Stimulated activated CD4-positive, alpha-beta T cell treated with anti-CD3 and anti-CD28 coated beads, Interleukin-15, amount 100 ng/mL, for 24 hours (primary cell): ENCODE measurements at places on chromosomes 4 and X.

DNA sequence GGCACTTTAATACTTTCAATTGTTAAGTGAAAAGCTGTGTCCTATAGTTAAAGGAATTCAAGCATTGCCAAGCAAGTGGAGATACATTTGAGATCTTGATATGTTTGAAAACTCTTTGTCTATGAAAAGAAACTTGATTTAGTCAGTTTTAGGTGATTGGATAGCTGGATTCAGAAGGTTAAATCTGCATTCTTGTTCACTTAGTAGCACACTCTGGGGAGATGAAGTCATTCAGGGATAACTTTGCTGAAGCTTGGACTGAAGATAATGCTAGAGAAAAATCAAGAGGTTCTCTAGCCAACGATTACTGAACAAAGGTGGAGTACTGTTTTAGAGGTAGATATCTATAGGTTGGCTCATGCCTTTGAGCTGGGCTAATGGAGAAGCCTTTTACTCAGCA is 90.6 kb downstream of the DCAF8L2 start:
- DNase-seq: no peak

DNA sequence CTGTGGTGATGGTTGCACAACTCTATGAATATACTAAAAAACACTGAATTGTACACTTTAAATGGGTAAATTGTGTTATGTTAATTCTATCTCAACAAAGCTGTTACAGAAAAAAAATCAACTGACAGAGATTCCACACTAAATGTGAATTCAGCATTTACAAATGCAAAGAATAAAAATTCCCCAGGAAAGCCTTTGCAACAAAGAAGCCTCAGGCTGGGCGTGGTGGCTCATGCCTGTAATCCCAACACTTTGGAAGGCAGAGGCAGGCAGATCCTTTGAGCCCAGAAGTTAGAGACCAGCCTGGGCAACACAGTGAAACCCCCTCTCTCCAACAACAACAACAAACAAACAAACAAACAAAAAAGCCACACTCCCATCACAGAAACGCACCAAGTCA is 8.9 kb downstream of the BCLAF3 start:
- no peak for DNase-seq

- no peak for DNase-seq
Measured at GRCh38 chrX:67613366-67613765, 69.5 kb downstream of the AR start.

DNA sequence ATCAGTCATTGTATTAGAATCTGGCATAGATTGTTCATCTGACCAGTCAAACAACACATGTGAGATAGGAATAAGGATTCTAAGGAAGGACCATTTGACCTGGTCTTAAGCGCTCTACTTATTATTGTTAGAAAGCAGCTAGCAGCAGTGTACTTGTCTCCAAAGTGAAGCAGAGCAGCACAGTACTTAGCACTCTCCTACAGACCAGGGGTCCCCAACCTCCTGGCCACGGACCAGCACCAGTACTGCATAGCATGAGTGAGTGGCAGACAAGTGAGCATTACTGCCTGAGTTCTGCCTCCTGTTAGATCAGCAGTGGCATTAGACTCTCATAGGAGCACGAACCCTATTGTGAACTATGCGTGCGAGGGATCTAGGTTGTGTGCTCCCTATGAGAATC is 135.9 kb upstream of the SPRY1 start:
- DNase-seq: no peak

GRCh38 chr4:110042545-110043517 is 130.1 kb downstream of the EGF start:
- no peak for DNase-seq

- no peak for DNase-seq
Measured at GRCh38 chr4:140363051-140363450, 10.4 kb upstream of the SCOC start.

- no peak for DNase-seq
Measured at GRCh38 chr4:146176891-146177290, 1.4 kb downstream of the LSM6 start.

- no peak for DNase-seq
Measured at GRCh38 chr4:112633477-112634235, 3.1 kb downstream of the ZGRF1 start.

- DNase-seq: no peak
Measured at GRCh38 chr4:1084394-1084793, 29.0 kb downstream of the RNF212 start.

DNA sequence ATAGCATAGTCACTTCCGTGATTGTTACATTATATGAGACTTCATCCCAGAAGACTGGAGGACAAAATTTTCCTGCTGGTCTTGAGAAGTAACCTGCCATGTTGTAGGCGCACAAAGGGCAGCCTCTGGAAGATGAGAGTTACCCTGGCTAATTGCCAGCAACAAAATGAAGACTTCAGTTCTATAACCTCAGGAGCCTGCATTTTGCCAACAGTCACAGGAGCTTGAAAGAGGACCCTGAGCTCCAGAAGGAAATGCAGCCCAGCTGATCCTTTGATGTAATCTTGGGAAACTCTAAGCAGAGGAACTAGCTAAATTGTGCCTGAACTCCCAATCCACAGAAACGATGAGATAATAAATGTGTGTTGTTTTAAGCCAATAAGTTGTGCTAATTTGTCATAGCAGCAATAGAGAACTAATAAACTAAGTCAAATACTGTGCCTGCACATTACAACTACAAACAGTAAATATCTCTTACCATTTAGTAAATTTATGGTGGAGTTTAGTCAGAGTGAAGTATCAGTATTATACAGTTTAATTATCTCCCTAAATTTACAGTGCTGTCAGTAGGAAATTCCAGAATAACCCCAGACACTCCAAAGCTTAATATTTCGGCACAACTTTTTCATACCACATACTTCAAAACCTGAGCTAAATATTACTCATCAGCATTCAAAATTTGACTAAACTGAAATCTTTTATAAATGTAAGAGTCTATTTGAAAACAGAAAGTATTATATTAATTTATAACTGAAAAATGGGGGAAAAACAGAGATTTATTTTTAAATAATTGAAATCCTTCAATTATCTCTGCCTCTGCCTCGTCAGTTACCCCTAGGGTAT is 90.1 kb upstream of the MAPK10 start:
- no peak for DNase-seq

DNA sequence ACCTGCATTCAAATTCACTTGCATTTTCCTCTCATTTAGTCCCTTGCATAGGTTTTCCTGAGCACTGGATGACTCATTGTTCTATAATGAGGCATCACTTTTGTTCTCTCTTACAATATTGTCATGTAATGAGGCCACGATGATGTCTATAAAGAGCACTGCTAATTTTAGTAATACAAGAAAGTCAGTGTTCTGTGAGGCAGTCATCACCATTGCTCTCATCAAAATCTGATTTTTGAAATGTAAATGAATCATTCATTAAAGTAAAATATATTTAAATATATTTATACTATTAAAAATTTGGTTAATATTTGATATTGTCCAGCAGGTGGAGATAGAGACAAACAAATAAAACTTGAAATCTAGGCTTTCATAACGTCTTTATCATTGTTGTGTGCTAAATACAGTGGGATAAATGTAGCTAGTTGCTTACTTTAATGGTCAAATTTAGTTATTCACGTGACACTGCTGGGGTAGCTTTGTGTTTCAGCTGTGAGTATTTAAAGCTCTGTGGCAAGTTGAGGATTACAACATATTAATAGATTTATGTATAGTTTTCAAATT is 15.4 kb downstream of the HMGB2 start:
- DNase-seq: no peak

- DNase-seq: no peak
Measured at GRCh38 chr4:88745581-88746163, 48.0 kb upstream of the NAP1L5 start.
